ENCODE measurements at places on chromosomes 1 and 21.

DNA sequence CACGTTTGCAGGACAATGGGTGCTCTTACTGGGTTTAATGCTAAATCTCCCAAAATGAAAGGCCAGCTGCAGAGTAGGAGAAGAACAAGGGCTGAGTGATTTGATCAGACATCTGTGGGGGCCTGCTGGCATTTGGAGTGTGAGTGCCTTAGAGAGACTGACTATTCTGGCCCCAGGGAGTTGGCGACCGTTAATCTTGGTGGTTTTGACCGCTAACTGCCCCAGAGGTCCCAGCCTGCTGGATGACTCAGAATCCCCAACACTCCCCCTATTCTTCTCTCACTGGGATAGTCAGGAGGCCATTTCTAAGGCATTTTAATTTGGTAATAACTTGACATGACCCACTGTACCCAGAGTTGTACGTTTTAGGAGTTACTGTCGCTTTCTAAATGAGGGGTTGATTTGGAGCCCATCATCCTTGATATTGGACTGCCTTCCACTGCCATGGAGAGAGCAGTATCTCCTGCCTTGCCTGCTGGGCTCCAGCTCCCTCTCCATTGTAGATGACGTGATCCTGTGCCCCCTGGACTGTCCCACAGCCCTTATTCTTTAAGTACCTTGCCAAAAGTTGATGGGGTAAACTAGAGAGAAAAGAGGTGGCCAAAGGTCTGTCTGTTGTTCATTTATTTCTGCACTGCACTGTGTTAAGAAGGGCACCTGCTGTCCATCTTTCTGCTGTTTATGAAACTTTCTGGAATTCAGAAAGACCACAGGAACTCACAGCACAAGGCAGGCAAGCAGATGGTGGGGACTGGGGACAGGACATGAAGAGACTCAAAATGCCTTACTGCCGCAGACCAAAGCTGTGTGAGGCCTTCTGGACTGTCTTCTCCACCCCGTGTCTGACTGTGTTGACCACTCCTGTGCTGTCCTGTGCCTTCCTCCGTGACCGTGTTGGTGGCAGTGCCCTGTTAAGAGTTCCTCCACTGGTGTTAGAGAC is 98.2 kb upstream of the ARTN start:
- DNase-seq = no peak

DNA sequence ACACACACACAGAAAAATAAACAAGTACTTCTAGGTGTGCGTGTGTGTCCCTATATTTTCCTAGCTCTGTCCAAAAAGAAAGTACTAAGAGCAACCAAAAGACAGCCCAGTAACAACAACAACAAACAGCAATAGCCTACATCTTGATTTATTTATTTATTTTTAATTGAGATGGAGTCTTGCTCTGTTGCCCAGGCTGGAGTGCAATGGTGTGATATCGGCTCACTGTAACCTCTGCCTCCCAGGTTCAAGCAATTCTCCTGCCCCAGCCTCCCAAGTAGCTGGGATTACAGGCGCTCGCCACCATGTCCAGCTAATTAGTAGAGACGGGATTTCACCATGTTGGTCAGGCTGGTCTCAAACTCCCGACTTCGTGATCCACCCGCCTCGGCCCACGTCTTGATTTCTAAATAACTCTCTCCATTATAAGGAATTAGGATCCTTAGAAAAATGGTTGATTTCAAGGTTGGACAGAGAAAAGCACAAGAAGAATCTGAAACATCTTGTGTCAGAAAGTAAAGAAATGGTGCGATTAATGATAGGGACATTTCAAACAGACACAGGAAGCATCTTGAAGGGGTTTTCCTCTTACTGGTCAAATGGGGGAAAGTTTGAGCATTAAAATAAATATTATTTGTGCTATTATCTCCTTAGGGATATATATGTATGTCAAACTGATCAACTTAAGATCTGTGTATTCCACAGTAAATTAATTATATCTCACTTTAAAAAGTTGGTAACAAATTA is 59.4 kb downstream of the ARID4B start:
- DNase-seq = no peak

GRCh38 chr1:245155272-245156040 is 671 bp downstream of the KIF26B start:
- peak; percentile 30 for DNase-seq

DNA sequence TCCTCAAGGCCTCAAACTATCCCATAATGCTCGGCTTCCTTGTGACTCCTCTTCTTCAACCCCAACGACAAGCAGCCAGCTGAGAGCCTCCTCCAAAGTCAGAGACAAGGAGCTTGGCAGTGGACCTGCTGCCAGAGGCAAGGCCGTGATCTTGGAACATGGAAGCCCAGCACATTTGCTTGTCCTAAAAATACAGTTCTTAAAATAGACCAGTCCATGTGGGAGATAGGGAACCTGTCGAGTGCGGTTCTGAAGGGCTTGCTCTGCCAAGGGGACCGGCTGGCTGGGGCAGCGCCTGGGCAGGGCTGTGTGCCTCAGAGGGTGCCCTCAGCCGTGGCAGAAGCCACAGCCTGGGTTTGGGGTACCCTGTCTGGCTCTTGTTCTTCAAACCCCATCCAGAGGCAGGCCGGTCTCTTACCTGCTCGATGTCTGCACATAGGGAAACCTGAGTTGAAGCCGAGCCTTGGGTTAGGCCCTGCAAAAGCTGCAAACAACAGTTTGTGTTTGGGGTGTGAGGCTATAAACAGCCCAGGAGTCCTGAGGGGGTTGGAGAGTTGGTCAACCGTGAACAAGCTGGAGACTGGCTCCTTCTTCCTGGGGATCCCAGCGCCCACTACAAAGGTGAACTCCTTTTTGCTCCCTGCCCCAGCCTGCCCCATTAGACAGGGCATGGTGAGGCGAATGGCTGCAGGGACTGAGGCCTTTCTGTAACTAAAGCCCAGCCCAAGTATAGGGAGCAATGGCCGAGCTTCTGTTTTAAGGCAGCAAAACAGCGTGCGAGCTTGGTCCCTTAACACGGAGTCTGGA is 228.8 kb downstream of the CAMTA1 start:
- no peak for DNase-seq

- no peak for DNase-seq
These were observed 84.5 kb downstream of the SPATA17 start for GRCh38 chr1:217715681-217716080.

DNA sequence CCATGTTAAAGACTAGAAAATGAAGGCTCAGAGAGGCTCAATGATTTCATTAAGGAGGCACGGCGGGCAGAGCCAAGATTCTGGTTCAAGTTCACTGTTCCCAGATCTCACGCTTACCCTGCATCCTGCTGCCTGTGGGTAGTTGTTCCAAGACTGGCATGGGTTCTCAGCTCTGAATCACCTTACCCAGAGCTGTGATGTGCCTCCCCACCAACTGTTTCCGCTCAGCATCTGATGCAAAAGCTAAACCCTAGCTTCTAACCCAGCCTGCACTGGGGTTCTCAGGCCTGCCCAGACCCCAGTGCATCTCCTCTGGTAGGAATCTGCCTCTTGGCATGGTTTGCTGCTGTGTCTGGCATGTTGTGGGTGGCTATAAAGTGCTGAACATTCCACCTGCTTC is 11.8 kb downstream of the TNR start:
- DNase-seq = no peak

DNA sequence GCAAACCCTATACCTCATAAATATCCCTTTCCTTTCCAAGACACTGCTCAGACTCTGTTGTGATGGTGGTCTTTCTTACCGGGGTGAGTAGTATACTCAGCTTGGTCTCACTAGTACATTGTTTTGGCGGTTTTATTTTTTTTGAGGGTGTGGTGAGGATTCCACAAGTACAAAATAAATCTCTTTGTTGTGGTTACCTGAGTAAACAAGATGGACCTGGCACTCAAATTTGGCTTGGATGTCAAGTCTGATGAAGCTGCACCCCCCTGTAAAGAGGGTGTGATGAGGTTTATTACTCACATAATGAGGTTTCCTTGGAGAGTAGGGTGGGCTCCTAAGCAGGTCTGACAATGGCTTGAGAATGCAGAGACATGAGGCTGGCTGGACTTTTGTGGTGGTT is 68.2 kb upstream of the KCNJ6 start:
- peak; percentile 36 for DNase-seq

- DNase-seq = no peak
These were observed 5.4 kb upstream of the NTNG1 start for GRCh38 chr1:107135463-107135862.

DNA sequence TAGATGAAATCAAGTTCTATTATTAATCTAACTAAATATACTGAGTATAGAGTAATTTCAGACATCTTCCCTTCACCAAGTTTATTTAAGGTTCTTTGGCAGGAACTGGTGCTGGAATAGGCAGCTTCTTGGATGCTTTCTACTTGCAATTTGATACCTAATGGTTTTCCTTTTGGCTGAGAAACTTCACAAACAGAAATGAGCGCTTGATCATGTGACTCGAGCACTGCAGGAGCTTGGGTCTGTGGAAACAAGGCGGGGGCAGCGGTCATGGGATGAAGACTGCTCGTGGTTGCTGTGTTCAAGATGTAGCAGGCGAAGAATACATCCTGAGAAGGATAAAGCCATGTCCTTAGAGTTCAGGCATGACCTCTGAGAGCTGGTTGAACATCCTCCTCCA is 136.8 kb downstream of the PTPRC start:
- no peak for DNase-seq

DNA sequence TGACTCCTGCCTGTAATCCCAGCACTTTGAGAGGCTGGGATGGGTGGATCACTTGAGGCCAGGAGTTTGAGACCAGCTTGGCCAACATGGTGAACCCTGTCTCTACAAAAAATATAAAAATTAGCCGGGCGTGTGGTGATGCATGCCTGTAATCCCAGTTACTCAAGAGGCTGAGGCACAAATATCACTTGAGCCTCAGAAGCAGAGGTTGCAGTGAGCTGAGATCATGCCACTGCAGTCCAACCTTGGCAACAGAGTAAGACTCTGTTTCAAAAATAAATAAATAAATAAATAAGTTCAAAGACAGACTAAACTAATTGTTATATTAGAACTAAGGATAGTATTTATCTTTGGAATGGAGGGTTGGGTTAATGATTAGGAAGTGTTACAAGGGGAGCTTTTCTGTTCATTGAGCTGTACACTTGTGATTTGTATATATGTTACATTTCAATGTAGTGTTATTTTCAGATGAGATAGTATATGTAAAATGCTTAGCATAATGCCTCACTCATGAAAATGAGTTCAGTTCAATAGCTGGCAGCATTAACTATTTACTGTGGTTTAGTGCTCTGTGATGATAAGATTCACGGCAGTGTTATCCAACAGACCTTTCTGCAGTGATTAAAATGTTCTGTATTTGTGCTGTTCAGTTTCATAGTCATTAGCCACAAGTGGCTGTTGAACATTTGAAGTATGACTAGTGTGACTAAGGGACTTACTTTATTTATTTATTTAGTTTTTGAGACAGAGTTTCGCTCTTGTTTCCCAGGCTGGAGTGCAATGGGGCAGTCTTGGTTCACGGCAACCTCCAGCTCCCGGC is 47.7 kb downstream of the OSBPL9 start:
- no peak for DNase-seq

DNA sequence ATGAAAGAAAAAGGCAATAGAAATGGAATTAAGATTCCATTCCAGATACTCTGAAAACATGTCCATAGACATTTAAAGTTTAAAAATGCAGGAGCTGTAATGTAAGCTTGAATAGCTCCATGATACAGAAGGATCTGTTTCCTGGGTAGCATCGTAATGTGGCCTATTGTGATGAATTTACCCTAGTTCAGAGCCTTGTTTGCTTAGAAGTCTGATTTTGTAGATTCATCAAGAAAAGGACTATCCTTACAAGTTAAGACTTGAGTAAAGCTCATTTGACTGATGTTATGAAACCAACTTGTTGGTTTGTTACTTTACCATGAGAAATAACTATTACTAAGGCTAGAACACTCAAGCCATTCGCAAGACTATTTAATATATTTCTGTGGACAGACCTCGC is 55.5 kb downstream of the KIF1B start:
- no peak for DNase-seq

GRCh38 chr1:61404597-61405376 is 320.2 kb downstream of the TM2D1 start:
- no peak for DNase-seq

GRCh38 chr1:157193219-157193618 is 55.0 kb upstream of the ETV3 start:
- DNase-seq = no peak

- no peak for DNase-seq
These were observed 27.1 kb downstream of the PRDX6 start for GRCh38 chr1:173504268-173504667.

DNA sequence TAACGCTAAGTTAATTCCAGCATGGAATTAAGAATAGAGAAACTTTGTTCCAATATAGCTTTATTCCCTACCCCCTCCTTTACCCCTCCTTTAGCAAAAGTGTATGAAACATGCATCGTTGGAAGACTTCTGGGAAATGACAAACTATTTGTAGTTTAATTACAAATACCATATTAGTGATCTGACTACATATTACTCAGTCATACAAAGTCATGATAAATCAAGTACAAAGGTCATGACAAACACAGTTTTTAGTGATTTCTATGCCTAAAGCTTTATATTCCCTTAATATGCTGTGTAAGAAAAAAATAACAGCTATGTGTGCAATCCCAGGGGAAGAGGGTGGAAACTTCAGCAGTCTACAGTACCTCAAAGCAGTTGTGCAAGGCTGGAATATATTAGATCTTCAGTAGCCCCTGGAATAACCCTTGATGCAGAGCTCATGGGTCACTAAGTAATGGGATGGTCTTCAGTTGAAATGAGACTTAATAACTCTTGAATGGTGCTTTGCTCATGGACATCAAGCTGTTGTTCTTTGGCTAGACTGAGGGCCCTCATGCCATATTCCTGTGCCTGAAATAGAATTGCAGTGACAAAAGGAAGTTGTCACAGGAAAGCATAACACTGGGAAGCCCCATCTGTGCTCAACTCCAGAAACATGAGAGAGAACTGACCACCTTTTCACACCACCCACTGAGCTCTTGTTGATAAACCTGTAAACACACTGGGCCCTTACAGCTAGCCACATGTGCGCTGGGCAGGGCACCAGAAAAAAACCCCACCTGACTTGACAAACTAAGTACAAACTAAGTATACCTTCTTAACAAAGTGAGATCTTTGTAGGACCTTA is 25.3 kb downstream of the ZMYND12 start:
- DNase-seq = no peak

GRCh38 chr1:63973005-63973419 is 199.2 kb downstream of the ROR1 start:
- DNase-seq = no peak

DNA sequence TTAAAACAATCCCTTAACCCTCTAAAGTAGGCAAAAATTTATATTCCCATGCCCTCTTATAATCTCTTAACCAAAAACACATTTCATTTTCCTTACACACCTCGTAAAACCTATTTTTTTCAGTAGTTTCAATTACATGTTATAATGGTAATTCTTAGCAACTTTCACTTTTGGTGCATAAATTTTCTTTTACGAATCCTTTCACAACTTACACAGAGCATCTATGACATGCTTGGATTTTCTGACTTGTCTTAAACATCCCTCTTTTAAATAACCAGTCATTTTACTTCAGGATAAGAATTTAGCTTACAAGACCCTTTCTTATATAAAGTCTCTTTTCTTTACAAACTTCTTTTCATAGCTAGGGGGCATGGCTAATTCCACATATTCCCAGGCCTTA is 8.9 kb upstream of the MRPL55 start:
- DNase-seq = no peak

- no peak for DNase-seq
These were observed 41.1 kb upstream of the RUNX3 start for GRCh38 chr1:24970926-24971875.

- DNase-seq = no peak
These were observed 57.6 kb downstream of the NFIA start for GRCh38 chr1:61139775-61140549.
